ENCODE measurements at places on chromosomes 3 and 15.

DNA sequence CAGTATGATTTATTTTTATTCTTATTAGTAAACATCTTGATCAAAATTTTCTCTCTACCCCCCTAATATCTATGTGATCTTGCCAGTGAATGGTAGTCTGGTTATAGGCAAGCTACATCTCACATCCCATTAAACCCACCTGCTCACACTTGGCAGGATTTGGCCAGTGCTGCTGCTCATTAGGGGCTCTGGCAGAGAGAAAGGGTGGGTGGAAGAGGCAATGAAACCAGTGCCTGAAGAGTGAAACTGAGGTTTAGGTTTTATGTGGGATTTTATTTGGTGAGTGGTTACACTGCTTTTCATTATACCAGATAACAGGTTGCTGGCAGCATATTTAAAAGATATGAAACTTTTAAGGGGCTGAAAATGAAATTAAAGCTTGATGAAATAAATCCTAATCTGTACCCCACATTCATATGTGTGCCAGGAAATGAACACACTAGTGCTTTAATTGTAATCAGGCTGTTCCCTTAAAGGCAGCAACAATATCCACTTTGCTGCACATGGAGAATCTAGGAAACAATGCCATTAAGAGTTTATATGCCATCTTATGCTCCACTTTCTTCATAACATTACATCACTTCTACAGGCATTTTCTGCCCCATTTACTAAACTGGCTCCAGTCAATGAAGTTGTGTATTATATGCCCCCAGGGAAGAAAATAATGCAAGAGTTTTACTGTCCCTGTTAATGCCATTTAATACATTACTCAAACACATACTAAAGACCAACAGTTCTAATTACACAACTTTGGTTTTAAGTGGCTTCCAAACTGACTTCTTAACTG is 688.7 kb downstream of the MECOM start:
- DNase-seq = no peak

- no peak for DNase-seq
These were observed 22.0 kb upstream of the ANXA2 start for GRCh38 chr15:60419753-60420152.

GRCh38 chr3:33186524-33187367 is 31.9 kb downstream of the SUSD5 start:
- no peak for DNase-seq

GRCh38 chr15:95684126-95684525 is 646.4 kb upstream of the NR2F2 start:
- no peak for DNase-seq

GRCh38 chr3:158771982-158772381 is 29.9 kb upstream of the MFSD1 start:
- no peak for DNase-seq

GRCh38 chr15:41278319-41278718 is 47.3 kb downstream of the CHP1 start:
- DNase-seq = no peak

GRCh38 chr3:132154619-132155018 is 119.8 kb upstream of the CPNE4 start:
- no peak for DNase-seq

GRCh38 chr3:40103829-40104228 is 205.7 kb upstream of the EIF1B start:
- DNase-seq = no peak

- DNase-seq = no peak
These were observed 10.6 kb upstream of the SH3BP5 start for GRCh38 chr3:15342945-15343344.

DNA sequence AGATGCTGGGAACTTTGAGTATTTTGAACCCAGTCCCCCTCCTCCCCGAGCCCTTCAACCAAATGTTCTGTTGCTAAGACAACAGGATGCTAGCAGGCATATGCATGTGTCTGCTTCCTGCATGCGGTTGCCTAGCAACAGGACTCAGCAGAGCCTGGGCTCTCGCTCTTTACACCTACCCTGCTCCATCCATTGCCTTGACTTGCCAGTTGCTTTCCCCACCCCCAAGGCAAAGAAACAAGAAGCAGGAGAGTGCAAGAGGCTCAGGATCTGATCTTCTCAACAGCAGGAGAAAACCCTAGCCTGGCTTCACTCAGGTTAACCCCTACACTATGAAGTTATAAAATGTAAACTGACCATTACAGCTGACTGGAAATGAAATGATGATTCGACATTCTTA is 393.0 kb downstream of the IGSF11 start:
- no peak for DNase-seq

DNA sequence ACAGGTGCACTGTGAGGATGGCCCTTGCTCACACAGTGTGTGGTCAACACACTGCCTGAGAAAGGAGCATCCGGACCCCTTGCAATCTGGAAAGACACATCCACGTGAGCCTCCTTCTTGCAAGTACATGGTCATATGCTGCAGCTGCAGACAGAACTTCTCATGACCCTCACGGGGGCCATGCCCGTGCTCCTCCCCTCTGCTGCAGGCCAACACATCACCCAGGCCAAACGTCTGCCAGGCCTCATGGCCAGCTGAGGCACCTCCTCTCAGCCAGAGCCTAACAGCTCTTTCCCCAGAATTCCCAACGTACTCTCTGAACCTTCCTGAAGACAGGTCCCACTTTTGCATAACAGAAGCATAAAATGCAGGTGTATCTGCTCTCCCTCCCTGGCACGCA is 25.3 kb downstream of the SLC41A3 start:
- no peak for DNase-seq

GRCh38 chr3:195738274-195739044 is 17.7 kb downstream of the MUC20 start:
- DNase-seq = no peak

DNA sequence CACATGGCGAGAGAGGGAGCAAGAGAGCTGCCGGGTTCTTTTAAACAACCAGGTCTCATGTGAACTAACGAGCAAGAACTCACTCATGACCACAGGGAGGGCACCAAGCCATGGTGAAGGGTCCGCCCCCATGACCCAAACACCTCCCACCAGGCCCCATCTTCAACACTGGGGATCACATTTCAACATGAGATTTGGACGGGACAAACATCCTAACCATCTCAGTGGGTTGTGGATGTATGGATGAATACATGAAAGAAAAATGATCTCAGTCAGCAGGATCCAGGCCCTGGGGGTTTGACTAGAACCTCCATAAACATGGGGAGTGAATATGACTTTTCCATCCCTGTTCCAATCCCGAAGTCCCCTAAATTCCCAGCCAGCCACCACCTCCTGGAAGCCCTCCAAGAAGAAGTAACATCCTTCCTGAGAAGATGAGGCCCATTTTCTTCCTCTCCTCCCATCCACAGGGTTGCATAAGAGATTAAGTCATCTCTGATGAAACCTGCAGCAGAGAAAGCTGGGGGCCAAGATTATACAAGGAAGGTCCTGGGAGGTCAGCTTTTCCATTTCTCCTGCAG is 9.5 kb downstream of the CAV3 start:
- DNase-seq = no peak

DNA sequence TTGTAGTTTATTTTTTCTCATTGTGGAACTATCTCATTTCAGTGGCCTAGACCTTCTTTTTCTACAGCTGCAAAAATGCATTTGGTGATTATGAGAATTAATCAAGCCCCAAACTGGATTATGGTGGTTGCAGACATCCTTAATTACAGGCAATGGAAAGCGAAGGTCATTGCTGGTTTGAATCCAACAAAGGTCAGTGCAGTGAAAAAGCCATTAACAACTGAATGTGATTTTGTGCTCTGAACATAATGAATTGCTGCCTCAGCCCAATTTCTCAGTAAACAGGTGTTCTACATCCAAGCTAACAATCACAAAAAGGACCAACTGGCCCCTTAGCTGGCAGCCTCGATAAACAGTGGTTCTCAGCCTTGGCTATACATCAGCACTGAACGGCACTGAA is 260.1 kb upstream of the DPPA4 start:
- no peak for DNase-seq

- DNase-seq = no peak
These were observed 12.4 kb downstream of the NTRK3 start for GRCh38 chr15:88243895-88244787.

GRCh38 chr3:187594272-187594671 is 75.9 kb downstream of the SST start:
- no peak for DNase-seq

DNA sequence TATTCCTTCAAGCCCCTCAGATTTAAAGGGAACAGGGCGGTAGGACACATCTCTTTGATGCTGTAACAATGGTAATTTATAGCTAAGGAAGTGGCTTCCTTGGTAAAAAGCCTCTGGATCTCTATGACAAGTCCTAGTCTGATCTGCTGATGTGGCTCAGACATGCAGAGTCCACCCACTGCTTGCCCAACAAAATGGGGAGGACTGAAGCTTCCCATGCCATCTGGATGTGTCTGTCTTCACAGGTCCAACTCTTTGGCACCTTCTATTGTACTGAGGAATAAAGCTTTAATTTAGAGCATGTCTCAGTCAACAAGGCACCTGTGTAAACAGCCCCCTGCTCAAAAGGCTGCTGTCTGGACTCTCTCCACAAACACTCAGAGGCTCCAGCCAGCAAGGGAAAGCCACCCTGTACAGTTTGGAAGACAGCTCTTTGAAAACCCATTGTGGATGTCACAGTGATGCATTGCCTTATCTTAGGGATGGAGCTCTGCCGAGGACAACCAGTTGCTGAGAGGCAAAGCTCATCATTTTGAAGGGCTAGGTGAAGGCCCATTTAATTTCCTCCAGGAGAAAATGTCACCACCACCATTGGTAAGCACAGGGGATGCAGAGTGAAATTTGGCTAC is 348.6 kb upstream of the GRM7 start:
- no peak for DNase-seq

DNA sequence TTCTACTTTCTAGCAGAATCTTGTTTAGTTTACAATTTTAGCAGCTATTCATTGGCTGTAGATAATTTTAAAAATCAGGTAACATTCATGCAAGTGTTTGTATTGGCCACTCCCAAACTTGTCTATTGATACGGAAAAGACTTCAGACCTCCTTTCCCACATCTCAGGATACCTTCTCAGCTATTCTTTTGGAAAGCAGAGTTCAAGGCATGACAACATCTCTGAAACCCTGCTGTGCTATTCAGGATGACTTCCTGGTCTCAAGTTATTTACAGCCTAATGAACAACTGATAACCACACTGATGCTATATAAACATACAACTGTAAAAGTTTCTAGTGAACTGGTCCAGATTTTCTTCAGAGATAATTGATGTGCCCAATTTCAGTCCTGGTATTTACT is 55.8 kb downstream of the DZIP3 start:
- no peak for DNase-seq

DNA sequence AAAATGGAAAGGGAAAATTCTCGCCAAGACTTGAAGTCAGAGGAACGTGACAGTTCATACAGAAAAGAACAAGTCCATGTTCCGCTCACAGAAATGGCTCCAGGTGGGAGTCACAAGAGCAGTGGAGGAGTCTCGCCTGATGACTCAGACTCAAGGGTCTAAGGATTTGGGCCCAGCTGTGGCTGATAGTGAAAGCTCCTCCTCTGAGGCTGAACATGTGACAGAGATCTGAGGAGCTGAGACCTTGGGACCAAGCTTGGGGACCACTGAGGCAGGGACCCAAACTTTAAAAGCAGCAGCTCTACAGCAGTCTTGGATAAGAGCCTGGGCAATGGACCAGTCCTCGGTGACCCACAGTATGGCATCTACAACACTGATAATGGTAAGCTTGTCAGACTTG is 9.3 kb upstream of the VEPH1 start:
- no peak for DNase-seq

- no peak for DNase-seq
These were observed 114.3 kb upstream of the MEF2A start for GRCh38 chr15:99451484-99451883.

DNA sequence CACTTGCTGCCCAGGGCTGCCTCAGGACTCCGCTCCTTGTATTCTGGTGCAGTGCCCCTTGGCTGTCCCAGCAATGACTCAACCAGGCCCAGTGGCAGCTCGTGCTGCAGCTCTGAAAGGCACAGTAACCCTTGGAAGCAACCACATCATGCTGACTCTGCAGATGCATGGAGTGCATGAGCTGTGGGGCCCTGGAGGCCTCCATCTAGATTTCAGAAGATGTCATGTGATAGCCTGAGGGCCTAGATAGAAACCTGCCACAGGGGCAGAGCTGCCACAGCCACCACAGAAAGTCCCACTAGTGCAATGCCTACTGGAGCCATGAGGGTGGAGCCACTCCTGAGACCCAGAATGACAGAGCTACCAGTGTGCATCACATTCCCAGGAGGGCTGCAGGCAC is 117.1 kb upstream of the SMAD3 start:
- DNase-seq = no peak

DNA sequence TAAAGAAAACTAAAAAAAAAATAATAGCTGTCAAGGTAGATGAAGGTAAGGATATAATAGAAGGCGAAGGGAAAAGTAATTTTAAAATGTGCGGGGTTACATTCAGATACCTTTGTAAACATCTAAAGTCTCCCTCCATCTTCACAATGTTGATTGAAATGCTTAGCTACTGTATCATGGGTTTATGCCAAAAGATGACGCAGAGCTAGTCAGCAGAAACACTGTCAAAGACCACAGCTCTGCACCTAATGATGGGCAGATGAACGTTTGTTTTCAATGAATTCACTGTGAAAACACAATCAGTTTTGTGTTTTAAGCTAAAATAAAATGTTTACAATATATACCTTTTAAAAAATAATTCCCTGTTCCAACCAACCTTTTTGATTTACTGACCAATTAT is 61.2 kb downstream of the RFTN1 start:
- DNase-seq = no peak

GRCh38 chr15:83109532-83109931 is 2.1 kb downstream of the TM6SF1 start:
- no peak for DNase-seq

- DNase-seq = no peak
These were observed 751.0 kb downstream of the ROBO1 start for GRCh38 chr3:79016587-79017376.

GRCh38 chr15:64379216-64379960 is 1.9 kb downstream of the PCLAF start:
- DNase-seq = no peak

DNA sequence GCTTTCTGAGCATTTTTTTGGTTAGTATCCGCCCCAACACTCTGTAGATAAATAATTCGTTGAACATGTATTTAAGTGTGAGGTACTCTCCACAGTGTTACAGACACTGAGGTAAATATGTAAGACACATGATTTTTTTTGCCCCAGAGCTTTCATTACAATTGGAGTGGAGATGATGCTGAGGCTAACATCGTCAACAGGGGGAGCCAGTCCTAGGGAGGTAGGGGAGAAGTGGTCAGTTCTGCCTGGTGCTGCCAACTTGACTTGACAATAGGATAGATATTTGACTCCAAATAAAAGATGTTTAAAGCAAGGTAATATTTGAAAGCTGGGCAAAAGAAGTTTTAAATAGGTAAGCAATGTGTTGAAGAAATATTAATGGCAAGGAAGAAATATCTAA is 295.7 kb downstream of the UNC13C start:
- DNase-seq = no peak

- DNase-seq = no peak
These were observed 2.8 kb upstream of the THSD4 start for GRCh38 chr15:71112429-71112828.

GRCh38 chr15:60972301-60972700 is 256.8 kb downstream of the RORA start:
- DNase-seq = no peak

GRCh38 chr3:126952261-126952982 is 30.5 kb upstream of the PLXNA1 start:
- DNase-seq = no peak

- DNase-seq = no peak
These were observed 7.8 kb downstream of the TRAT1 start for GRCh38 chr3:108830381-108830780.

GRCh38 chr15:57611938-57612337 is 20.2 kb downstream of the MYZAP start:
- DNase-seq = no peak

- no peak for DNase-seq
These were observed 361.9 kb upstream of the CFAP20DC start for GRCh38 chr3:59411694-59412093.

GRCh38 chr3:139710212-139710611 is 32.4 kb upstream of the NMNAT3 start:
- DNase-seq = no peak

Data from cerebellar nuclear complex (tissue), 1 donor.